KG1 (cell line): ENCODE measurements at places on chromosomes 7 and 10.
A peak's percentile ranks its signal among the peaks of the same experiment; 100 is the strongest.

DNA sequence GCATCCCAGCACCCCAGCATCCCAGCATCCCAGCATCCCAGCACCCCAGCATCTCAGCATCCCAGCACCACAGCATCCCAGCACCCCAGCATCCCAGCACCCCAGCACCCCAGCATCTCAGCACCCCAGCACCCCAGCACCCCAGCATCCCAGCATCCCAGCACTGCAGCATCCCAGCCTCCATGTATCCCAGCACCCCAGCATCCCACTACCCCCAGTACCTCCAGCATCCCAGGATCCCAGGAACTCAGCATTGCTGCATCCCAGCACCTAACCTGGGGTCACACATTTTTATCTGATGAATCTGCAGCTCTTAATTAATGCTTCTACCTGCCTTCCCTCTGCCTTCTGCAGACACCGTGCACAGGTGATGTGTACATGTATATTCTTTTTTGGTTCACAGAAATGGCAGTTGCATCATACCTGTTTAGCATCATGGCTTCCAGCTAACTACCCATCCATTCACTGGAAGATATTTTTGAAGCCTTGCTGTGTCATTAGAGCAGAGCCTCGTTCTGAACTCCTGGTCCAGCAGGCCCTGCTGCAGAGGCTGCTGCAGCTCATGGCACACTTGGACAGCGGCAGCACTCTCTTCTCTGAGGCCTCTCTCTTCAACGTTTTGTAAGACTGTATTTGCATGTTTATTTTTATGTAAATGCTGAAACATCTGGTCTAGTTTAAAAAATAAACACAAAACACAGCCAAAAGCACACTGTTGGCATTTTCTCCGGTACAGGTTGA, 4.6 kb upstream of the CFAP46 start:
- no peak for DNase-seq

- no peak for DNase-seq
Measured at GRCh38 chr7:36303202-36304098, 86.2 kb upstream of the ANLN start.

DNA sequence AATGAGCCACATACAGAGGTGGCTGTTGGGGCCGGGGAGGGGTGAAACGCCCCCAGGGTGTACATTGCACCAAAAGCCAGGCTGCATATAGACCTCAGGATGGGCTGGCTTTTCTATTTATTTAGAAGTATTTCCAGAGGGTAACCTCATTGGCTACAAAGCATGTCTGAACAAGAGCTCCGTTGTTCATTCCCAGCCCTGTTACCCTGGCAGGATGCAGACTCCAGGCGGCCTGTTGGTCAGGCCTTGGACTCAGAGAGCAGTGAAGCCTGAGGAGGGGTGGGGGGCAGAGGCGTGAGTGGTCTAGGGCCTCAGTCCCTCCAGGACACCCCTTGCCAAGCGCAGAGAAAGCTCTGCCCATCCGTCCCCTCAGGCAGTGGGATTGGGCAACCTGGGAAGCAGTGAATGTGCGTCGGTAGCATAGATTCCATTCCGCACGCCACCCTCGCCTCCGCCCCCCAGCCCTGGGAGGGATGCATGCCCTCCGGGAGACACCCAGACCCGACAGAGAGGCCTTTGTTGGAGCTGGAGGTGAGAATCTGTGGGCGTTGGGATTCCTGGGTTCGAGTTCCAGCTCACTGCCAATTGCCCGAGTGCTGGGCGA, 41.9 kb downstream of the TCF7L2 start:
- no peak for DNase-seq

DNA sequence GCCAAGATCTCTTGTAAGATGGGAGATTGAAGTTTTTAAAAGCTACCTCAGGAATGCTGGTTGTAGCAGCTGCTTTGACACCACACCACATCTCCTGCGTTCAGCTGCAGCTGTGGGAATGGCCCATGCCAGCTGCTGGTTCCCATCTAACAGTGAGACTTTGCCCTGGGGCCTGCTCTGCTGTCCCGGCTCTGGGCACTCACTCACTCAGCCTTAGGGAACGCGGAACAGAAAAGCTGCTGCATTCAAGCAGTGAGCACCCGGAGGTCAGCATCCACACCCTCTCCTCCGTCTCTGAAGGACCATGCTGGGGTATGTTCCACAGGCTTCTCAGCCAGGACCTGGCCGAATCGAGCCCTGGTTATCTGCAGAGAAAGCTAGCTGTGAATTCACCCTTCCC, 197.1 kb upstream of the CXCL12 start:
- no peak for DNase-seq

- DNase-seq: no peak
Measured at GRCh38 chr7:30511973-30512662, 7.5 kb upstream of the GGCT start.

- no peak for DNase-seq
Measured at GRCh38 chr10:68086011-68086410, 10.9 kb upstream of the HERC4 start.

DNA sequence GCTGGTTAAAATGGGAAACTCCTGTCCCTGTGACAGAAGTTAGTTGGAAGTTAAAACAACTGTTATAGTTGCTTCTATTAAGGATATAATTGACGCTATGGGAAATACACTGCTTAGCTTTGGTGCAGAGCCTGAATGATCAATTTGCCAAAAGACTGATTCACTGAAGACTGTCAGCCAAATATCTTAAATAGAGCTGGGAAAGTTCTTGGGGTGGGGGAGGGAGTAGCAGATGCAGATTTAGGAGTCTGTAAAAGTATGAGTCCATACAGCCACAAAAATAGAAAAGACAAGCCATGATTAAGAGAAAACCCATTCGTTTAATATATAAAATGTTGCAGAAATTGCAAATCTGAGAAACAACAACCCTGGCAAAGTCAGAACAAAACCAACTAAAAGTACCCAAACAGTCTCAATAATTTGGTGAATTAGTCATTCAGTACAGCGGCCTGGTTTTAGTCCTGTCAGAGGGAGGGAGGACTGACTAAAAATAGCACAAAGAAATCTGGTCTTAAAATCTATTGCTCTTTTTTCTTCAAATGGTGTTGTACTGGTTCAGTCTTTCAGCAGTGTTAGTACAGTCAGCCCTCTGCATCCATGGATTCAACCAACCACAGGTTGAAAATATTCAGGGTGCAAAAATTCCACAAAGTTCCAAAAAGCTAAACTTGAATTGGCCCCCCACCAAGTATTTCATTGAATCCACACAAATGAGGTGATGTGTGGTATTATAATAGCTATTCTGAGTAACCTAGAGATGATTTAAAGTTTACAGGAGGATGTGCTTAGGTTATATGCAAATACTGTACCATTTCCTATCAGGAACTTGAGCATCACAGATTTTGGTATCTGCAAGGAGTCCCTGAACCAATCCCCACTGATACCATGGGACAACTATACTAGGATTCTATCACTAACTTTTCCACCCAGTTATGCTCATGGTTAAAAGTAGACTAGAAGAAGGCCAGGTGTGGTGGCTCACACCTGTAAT, 30.0 kb downstream of the STK17A start:
- DNase-seq: no peak

DNA sequence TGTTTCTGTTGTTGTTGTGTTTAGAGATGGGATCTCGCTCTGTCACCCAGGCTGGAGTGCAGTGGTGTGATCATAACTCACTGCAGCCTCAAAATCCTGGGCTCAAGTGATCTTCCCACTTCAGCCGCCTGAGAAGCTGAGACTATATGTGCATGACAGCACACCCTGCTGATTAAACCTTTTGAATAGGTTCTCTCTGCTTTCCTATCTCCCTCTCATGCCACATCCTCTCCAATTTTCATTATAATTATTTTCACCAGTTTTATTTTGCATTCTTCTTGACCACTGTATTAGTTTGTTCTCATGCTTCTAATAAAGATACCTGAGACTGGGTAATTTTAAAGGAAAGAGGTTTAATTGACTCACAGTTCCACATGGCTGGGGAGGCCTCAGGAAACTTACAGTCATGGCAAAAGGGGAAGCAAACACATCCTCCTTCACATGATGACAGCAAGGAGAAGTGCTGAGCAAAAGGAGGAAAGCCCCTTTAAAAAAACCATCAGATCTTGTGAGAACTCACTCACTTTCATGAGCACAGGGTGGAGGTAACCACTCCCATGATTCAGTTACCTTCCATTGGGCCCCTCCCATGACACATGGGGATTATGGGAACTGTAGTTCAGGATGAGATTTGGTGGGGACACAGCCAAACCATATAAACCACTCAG, 12.9 kb downstream of the AGK start:
- DNase-seq: peak; percentile 1

DNA sequence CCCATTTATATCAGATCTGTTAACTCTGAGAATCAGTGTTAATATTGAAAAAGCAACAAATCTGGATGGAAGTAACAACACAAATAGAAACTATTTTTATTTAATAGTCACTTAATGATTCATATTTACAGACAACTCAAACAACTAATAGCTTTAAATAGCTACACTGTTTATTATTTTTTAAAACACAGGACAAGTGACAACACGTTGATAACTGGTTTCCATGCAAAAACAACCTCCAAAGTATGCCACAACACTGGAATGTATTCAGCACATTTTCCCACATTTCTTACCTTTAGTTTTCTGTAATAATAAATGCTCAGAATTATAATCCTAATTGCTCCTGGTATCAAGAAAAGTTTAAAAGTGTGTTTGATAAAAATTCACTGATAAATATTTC, 4.0 kb downstream of the SNX13 start:
- no peak for DNase-seq
